ENCODE measurements at places on chromosomes 12 and 14. TPM values are rescaled to one million over a fixed set of nuclear protein-coding genes. Genes with fewer than 3 reads are reported as not detected.

The KRT4 gene
- total RNA-seq, result not detected

The FZD10 gene
- total RNA-seq, result not detected

The MIP gene
- not detected for total RNA-seq

The PUS7L gene
- total RNA-seq, result 21.4 TPM

The SRRM4 gene
- total RNA-seq, result not detected

The KLRC1 gene
- 12.9 TPM for total RNA-seq

The MYO1H gene
- not detected for total RNA-seq

The SYNDIG1L gene
- total RNA-seq, result not detected

The CATSPERB gene
- 1.1 TPM for total RNA-seq

The ENDOU gene
- not detected for total RNA-seq

The CCDC196 gene
- total RNA-seq, result not detected

The KRT6C gene
- total RNA-seq, result not detected

The SLC22A17 gene
- total RNA-seq, result 2.6 TPM
